Naive thymus-derived CD8-positive, alpha-beta T cell (primary cell): ENCODE measurements at places on chromosomes 11 and 22.

DNA sequence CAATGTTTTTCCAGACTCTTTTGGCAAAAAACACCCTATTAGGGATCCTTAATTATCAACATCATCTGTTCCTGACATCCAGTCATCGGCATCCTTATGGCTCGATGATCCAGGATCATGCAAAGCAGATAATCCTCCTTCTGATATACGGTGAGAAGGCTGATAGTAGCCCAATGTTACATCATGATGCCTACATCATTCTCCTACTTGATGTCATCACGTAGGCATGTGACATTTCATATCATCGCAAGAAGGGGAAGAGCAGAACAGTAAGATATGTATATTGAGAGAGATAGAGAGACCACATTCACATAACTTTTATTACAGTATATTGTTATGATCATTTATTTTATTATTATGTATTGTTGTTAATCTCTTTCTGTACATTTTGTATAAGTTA, 168.6 kb downstream of the ADAMTS15 start:
- DNase-seq: no peak

GRCh38 chr11:4063348-4063747, 31.3 kb upstream of the RRM1 start:
- no peak for DNase-seq

- DNase-seq: no peak
Measured at GRCh38 chr22:28244757-28245156, 325.7 kb upstream of the PITPNB start.

GRCh38 chr11:70769106-70769505, 370.8 kb downstream of the CTTN start:
- DNase-seq: no peak

- DNase-seq: no peak
Measured at GRCh38 chr11:39113606-39114005, 2345.8 kb downstream of the LRRC4C start.

- DNase-seq: no peak
Measured at GRCh38 chr11:131691181-131692041, 321.0 kb downstream of the NTM start.

- DNase-seq: no peak
Measured at GRCh38 chr11:15938121-15938611, 418.2 kb downstream of the SOX6 start.

DNA sequence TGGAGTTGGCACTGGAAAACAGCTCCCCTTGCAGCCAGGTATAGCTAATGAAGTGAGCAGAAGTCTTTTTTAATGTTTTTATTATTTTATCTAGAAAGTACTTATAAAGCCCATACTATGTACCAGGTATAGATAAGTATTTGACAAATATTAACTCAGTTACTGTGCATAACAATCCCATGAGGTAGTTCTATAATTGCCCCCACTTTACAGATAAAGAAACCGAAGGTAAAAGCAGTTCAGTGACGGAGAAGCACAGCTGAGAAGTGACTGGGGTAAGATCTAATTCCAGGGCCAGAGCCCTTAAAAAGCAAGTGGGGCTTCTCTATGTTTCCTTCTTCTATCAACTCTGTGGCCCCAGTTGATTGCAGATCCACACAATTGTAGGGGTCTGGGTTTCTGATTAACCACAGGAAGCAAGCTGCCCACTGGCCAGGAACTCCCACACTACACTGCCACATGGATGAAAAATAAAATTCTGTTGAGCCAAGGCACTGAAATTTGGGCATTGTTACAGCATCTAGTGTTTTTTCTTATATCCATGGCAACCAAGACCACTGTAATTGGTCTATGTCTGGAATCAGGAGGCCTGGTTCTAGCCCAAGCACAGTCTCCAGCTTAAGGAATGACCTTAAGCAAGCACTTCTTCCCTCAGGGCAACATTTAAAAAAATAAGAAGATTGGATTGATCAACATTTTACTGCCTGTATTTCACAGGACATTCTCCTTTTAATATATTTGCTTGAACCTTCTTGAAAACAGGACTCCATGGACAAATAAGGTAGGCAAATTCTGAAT, 55.3 kb upstream of the TEAD1 start:
- DNase-seq: no peak

GRCh38 chr22:26981111-26981510, 323.7 kb downstream of the MIAT start:
- no peak for DNase-seq

- no peak for DNase-seq
Measured at GRCh38 chr11:10784232-10785145, 24.2 kb downstream of the EIF4G2 start.

DNA sequence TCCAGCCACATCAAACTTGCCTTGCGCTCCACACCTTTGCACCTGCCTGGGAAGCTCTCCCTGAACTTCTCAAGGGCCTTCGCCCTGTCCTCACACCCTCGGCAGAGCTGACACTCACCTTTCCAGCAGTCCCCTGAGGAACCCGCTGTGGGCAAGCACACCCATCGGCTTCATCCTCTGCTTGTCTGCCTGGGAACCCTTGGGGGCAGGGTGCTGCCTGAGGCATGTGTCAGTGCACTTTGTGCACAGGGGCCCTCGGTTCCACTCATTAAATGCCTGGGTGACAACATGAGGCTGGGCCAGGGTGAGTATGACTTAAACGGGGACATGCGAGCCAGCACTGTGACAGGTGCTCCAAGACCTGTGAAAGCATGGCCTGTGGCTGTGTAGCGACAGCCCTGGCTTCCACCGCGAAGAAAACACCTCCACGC, 2.6 kb upstream of the LRFN4 start:
- no peak for DNase-seq

DNA sequence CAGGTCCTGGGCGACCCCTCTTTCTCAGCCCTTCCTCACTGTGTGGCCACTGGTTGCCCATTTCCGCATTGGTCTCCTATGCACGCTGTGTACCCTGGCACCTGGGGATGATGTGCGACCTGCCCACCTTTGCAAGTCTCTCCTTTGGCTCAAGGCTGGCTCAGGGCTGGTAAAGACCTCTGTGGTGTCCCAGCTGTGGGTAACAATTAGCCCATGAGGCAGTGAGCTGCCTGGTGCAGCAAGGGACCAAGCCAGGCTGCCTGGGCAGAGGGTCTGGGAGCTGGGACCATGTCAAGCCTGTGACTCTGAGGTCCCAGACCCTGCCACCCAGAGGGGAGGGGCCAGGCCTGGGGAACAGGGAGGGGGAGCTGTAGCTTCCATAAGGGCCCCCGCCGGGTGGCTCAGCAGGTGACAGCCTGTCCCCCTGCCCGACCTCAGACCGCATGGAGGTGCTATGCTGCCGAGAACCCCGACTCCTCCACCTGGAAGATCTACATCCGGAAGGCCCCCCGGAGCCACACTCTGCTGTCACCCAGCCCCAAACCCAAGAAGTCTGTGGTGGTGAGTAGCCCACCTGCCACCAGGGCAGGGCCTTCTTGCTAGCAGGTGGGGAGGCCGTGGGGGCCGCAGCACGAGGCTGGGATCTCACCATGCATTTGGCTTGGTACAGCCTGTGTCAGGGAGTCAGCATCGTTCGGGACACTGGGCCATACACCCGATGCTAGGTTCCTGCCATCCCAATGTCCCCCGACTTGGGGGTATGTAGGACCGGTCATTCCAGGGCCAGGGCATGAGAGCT, 112.5 kb downstream of the KCNQ1OT1 start:
- no peak for DNase-seq

DNA sequence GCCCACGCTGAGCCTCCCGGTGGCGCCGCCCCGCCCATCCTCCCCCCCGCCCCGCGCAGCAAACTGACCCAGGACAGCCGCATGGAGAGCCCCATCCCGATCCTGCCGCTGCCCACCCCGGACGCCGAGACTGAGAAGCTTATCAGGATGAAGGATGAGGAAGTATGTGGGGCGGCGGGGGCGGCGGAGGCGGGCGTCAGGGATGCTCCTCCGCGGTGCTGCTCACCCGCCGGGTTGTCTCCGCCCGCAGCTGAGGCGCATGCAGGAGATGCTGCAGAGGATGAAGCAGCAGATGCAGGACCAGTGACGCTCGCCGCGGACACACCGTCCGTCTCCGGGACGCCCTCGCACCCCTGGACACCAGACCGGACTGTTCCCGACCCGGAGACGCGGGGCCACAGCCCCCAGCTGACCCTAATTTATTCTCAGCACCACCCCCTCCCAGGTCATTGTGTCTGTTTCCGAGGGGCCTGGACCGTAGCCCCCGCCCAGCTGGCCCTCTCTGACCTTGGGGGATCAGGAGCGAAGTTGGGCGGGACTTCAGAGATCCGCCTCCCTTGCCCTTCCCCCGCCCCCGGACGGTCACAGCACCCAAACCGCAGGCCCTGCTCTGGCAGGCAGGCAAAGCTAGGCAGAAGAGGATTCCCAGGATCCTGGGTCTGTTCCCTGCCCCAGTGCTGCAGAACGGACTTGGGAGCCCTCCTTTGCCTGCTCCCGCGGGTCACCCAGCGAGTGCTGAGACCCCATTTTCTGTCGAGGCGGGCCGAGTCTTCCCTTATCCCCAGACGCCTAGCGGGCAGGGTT, 959 bp upstream of the GP1BB start:
- DNase-seq: no peak

DNA sequence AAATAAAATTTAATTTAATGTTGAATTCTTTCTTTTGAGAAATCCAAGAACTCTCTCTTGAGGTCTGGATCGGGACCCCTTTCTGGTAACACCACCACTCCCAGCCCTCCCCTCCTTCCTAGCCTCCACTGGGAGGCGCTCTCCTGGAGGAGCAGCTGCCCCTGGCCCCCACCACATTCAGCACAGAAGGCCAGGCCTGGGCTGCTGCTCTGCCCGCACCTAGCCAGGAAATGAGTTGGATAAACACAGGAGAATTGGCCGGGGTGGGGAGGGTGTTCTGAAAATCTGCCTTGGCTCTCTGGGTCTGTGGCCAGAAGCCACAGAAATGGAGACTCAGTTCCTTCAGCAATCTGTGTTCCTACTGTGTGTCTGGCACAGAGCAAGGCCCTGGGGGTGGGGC, 31.2 kb downstream of the C22orf42 start:
- DNase-seq: no peak

GRCh38 chr11:99592266-99592665, 571.5 kb downstream of the CNTN5 start:
- no peak for DNase-seq

GRCh38 chr22:31583861-31584485, 78.0 kb downstream of the PISD start:
- no peak for DNase-seq

- DNase-seq: no peak
Measured at GRCh38 chr11:47104261-47104950, 72.3 kb downstream of the ARFGAP2 start.

- no peak for DNase-seq
Measured at GRCh38 chr11:125954123-125954944, 8.5 kb downstream of the VSIG10L2 start.

DNA sequence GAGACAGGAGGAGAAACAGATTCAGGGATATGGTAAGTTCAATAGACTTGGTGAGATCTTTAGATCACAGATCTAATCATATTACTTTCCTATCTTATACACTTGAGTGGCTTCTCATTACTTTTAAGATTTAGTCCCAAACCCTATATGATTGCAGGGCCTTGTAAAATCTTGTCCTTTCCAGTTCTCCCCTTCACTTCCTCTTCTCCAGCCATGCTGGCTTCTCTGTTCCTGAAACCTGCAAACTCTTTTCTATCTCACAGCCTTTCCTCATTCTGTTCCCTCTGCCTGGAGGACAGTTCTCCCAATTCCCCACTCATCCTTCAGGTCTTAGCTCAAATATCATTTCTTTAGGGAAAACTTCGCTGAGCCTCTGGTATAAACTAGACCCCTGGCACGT, 65.9 kb upstream of the BIRC3 start:
- no peak for DNase-seq

- no peak for DNase-seq
Measured at GRCh38 chr11:93537767-93538261, 5.4 kb downstream of the SMCO4 start.

- DNase-seq: no peak
Measured at GRCh38 chr11:12731841-12732336, 57.7 kb downstream of the TEAD1 start.

GRCh38 chr22:33090836-33091235, 32.7 kb upstream of the SYN3 start:
- no peak for DNase-seq

- no peak for DNase-seq
Measured at GRCh38 chr11:4662876-4663275, 19.1 kb downstream of the OR51E1 start.

DNA sequence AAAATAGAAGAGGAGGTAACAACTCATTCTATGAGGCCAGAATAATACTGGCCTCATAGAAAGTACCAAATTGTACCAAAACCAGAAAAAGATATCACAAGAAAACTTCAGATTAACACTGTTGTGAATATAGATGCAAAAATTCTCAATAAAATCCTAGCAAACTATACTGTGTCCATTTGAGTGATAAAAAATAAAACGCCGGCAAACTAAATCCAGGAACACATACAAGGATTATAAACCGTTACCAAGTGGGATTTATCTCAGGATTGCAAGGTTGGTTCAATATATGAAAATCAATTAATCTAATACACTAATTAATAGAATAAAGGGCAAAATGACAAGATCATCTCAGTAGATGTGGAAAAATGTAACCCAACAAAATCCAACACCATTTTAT, 23.6 kb upstream of the FBXO3 start:
- DNase-seq: no peak

DNA sequence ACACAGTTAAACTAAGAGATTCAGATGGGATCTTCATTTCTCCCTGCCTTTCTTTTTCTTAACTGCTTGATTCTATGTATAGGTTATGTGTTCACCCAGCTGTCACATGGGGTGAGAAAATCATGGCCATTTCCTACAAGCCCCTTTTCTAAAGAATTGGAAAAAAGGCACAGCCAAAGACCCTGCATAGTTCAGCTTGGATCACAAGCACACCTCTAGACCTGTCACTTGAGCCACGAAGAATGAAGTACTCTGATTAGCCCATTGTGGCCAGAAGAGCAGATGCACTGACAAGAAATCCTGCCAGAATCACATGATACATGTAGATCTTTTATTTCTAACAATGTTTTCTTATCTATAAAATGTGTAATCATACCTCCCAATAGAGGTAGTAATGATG, 69.7 kb downstream of the RAB38 start:
- DNase-seq: no peak

- DNase-seq: no peak
Measured at GRCh38 chr22:39252461-39253434, 8.0 kb upstream of the PDGFB start.

- no peak for DNase-seq
Measured at GRCh38 chr11:71582309-71582895, at the start of gene KRTAP5-11. Gene KRTAP5-11, minus strand, starts transcription at chr11:71582875. Its CDS starts 38 bp downstream, at chr11:71582837.

DNA sequence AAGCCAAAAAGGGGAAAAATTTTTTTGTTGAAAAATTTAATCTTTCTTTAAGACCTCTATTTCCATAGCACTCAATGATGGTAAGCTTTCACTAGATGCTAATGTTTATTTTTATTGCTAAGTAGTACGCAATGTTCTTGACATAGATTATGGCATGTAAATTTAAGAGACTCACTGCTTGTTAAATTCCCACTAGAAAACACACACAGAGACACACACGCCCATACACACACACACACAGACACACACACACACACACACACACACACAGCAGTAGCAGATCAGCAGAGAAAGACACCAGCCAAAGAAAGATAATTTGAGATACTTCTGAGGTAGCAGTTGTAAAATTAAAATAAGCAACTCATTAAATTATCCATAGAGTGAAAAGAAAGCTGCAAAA, 16.0 kb upstream of the BDNF start:
- DNase-seq: no peak
